ENCODE measurements at places on chromosomes 2 and 18.

GRCh38 chr2:115543024-115543423 lies 1100.6 kb downstream of the DPP10 start:
- no peak for DNase-seq

GRCh38 chr2:54577944-54578647 lies 122.0 kb downstream of the SPTBN1 start:
- DNase-seq, result no peak

GRCh38 chr2:44168681-44169154 lies at the start of gene PPM1B:
TSS of gene PPM1B (plus strand) at chr2:44168875. CDS start at chr2:44201200, 32,325 bp downstream.
- no peak for DNase-seq

DNA sequence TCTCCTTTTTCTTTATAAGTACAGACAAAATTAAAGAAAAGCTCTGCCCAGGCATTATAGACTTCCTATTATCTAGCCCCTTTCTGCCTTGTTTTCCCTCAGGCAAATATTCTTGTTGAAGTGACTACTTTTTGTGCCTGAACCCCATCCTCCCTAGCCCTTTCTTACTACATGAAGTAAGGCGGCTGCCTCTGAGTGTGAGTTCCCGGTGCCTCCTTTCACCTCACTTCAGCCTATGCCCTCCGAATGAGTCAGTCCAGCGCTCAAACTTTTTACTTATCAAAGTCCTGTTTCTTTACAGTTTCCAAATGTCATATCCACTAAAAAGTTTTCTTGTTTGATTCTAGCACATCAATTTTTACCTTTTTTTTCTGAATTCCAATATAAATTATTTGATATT lies 778.3 kb upstream of the NRXN1 start:
- DNase-seq, result no peak

- no peak for DNase-seq
These were observed 130.7 kb upstream of the GPC1 start for GRCh38 chr2:240304746-240305161.

DNA sequence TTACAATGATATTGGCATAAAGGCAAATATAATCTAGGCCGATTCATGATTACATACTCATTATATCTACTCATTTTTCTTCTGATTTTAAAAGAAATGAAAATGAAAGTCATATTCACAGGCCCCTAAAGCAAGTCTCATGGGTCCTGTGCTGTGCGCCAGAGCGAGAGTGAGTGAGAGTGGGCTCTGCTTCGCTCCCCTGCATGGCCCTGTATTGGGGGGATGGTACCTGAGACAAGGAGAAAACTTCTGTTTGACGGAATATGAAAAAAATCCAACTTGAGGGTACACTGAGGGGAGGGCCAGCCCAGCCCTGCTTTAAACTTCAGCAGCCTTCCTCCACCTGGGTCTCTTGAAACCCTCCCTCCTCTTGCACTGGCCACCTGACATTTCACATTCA lies 81.4 kb upstream of the RGPD5 start:
- no peak for DNase-seq

DNA sequence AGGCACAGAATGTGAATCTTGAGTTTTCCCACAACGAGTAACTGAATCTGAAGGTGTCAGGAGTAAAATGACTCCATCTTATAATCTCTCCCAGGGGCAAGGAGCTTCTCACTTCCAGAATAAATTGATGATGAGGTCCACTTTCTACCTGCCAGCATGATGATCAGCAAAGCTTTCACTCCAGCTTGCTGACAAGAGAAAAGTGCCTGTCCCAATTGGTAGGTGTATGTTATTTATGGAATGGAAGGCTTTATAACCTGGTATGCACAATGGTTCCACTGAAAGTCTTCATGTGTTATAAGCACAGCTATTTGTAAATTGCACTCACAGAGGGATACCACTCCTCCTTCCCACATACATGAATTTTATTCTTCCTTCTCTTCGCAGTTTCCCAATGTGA lies 401.0 kb upstream of the UBE2E3 start:
- DNase-seq, result no peak

DNA sequence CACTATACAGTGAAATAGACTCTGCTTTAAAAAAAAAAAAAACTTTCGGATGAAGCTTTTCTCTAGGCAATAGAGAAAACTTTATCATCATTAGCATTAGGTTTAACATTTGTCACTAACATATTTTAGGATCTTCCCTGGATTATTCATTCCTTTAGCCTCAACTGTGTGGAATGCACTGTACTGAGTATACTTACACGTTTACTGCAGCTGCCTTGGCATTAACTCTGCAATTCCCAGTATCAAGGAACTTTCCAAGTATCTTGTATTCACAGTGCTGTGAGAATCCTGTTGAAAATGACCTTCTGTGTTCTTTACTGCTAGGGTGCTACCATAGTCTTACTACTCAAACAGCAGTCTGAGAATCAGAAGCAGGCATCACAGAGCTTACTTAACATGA lies 328.2 kb upstream of the COL3A1 start:
- no peak for DNase-seq

- no peak for DNase-seq
These were observed 7.0 kb downstream of the ZEB2 start for GRCh38 chr2:144512891-144513351.

- peak; percentile 4 for DNase-seq
These were observed 35.4 kb downstream of the FASTKD2 start for GRCh38 chr2:206800506-206801417.

DNA sequence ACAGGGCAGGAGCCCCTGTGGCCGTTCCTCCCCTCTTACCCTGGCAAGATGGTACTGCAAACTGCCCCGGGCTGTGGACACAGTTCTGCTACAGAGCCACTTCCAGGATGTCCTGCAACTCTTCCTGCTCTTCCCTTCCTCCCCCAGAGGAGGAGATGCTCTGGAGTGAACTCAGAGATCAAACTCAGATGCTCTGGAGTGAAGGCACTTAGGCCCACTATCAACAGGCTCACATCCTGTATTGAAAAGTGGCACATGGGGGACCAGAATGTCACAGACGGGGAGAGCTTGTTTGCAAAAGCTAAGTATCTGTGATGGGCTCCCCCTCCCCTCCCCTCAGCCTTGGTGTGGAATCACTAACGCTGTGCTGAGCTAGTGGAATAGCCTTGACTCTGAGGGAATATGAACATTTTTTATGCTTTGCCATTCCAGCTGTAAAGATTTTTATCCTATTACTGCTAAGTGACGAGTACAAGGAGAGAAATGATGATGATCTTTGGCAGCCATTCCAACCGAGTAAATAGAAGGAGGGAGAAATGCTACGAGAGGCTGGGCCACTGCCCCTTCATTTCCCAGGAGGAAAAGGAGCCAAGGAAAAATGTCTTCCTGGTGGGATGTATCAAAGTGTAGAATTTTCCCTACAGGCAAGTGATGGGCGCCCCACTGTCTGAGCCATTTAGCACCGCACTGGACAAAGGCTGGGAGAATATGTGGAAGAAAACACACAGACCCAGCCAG lies 152.6 kb downstream of the GALNT14 start:
- DNase-seq, result no peak

GRCh38 chr2:201953880-201954279 lies 79.8 kb upstream of the FZD7 start:
- DNase-seq, result no peak

GRCh38 chr2:227642656-227643055 lies 23.9 kb upstream of the SCYGR5 start:
- DNase-seq, result no peak

- DNase-seq, result no peak
These were observed 36.7 kb downstream of the SLC9A4 start for GRCh38 chr2:102509749-102510148.

- no peak for DNase-seq
These were observed 9.0 kb upstream of the NRP2 start for GRCh38 chr2:205673312-205673711.

GRCh38 chr2:43879261-43879660 lies 40.5 kb downstream of the ABCG8 start:
- DNase-seq, result no peak

DNA sequence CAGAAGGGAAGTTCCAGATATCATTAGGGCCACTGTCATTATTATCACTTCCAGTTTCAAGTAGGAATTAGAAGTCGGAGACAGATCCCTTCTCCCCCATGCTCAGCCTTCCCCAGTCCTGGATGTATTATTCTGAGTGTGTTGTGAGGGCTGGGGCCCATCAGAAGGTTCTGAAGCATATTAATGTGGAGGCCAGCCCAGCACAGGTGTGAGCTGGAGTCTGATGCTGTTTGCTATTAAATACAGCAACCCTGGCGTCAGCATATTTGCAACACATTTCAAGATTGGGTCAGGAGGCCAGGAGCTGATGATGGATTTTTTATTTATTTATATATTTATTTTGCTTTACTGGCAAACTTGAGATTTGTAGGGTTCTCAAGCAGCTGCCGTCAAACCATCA lies 195.2 kb downstream of the NRP2 start:
- no peak for DNase-seq

GRCh38 chr2:23411752-23412431 lies 26.9 kb downstream of the KLHL29 start:
- DNase-seq, result no peak

- DNase-seq, result no peak
These were observed 75.6 kb downstream of the LRP2 start for GRCh38 chr2:169286624-169287231.

DNA sequence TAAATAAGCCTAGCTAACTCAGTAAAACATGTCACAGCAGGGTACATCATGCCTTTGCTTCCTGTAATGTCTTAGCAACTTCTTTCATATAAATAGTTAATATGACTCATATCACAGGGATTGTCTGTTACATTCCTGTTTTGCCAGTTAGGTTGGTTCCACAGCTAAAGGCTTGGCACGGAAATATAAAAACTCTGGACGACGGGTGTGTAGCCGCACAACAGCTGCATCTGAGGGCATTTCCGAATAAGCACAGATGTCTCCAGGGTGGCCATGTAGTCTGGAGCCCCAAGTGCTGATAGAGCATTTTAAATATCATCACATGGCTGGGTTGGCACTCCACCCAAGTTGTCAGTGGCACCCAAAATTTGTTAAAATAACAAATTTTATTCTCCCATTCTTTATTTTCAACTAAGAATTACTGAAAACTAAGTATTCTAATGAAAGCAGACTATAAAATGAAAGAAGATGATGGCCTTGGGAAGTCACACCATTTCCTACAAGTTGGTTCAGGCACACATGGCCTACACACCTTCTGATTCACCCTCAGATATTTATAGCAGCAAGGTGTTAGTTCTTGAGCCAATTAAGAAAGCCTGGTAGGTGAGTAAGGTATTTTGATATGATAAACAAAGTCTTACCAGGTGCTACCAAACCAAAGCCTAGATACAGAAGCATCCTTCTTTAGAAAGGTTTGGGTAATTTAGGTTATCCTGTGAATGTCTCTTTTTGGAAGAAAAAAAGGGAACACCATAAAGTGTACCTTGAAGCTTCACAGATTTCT lies 61.8 kb upstream of the STK17B start:
- no peak for DNase-seq

- no peak for DNase-seq
These were observed 21.6 kb upstream of the USP34 start for GRCh38 chr2:61492476-61492875.

DNA sequence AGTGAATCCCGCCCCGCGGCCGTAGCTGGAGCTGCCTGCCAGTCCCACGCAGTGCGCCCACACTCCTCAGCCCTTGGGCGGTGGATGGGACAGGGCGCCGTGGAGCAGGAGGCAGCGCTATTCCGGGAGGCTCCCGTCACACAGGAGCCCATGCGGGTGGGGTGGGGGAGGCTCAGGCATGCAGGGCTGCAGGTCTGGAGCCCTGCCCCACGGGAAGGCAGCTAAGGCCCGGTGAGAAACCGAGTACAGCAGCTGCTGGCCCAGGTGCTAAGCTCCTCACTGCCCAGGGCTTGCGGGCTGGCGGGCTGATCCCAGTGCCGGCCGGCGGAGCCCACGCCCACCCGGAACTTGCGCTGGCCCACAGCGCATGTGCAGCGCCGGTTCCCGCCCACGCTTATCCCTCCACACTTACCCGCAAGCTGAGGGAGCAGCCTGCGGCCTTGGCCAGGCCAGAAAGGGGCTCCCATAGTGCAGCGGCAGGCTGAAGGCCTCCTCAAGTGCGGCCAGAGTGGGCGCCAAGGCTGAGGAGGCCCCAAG lies 1152.8 kb upstream of the CELF4 start:
- DNase-seq, result no peak

DNA sequence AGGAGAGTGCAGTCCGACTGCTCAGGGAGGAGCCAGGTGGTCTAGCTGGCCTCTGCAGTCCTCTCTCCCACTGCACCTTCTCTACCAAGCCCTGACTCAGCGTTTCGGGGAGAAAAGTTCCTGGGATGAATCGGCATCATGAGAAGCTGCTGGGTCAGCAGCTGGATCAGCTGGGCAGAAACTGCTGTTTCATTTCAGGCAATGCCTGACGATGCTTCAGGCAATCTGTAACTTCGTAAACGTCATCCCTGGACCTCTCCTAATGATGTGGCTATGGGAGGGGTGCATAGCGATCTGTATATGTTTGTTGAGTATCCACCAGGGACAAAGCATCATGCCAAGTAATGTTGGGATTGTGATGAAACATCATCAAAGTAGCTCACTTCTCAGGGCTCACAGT lies 20.7 kb downstream of the LIPG start:
- no peak for DNase-seq

DNA sequence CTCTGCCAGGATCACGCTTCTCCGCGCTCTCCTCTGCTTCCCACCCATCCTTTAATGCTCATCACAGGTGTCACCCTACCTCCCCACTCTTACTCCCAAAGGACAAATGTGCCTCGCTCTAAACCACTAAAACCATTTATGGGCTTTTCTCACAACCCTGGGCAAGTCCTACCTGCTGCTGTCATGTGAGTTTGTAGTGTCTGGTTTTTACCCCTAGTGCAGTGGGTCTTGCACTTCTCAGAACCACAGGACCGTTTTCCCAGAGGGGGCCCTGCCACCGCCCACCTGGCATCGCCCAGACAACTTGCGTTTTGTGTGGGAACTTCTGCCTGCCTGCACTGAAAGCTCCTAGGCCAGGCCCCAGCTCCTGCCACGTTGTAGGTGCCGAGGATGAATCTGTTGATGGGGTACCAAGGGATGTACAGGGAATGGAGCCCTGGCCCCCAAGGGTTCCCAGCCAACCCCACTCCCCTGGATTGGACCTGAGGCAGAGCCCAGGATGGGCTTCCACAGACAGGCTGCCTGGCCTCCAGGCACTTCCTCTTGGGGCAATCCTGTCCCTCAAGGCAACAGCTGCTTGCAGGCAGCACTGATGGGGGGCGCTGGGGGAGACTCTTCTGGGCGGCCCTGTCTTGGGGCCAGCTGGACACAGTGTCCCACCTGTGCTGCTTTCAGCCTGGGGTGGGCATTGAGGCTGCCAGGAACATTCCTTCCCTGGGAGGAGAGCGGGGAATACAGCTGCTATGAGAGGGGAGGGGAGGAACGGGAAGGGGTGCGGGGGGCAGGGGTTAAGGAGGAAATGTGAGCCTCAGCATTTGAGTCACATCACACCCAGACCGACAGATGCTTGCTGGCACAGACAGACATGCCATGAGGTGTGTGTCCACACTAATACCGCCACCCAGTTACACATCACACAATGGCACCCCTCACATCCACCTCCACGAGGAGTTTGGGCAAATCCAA lies 176.3 kb downstream of the ZFP36L2 start:
- DNase-seq, result no peak

Data from NCI-H1092 (cell line).